ENCODE measurements at places on chromosomes 6 and 20.

- DNase-seq, result no peak
These were observed 24.8 kb downstream of the PTCHD4 start for GRCh38 chr6:48086187-48086586.

- DNase-seq, result no peak
These were observed 32.5 kb upstream of the MAS1L start for GRCh38 chr6:29520232-29520631.

DNA sequence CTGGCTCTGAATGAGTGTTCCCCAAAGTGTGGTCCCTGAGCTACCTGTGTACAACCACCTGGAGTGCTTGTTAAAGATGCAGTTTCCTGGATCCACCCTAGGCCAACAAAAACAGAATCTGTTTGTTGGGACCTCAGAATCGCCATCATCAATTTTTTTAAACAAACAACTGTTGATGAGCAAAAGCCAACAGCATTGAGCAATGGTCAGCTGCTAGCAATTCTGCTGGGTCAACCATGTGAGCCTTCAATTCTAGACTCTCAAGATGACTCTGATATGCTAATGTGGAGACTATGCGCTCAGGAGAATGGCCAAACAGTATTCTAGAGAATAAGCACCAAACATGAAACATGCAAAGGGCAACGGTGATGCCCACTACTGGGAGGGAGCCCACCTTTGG lies 64.4 kb upstream of the IYD start:
- DNase-seq, result no peak

- DNase-seq, result no peak
These were observed 76.4 kb downstream of the KIZ start for GRCh38 chr20:21202259-21202658.

GRCh38 chr6:44043479-44044153 lies 83.6 kb downstream of the MRPL14 start:
- no peak for DNase-seq

- no peak for DNase-seq
These were observed 3.2 kb downstream of the PTPN1 start for GRCh38 chr20:50513169-50514034.

DNA sequence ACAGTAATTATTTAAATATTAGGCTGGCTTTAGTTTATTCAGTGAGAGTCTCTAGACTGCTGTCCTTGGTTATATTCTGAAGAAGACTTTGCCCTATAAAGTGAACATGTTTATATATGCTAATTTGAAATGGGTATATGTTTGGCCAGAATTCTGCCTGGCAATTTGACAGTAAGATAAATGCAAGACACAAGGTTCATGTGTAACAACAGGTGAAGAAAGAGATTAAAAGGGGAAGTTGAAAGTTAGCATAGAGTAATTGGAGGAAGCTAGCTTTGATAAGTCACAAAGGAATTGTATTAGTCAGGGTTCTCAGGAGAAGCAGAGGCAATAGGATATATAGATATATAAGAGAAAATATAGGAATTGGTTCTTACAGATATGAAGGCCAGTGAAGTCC lies 191.4 kb downstream of the CENPW start:
- no peak for DNase-seq

DNA sequence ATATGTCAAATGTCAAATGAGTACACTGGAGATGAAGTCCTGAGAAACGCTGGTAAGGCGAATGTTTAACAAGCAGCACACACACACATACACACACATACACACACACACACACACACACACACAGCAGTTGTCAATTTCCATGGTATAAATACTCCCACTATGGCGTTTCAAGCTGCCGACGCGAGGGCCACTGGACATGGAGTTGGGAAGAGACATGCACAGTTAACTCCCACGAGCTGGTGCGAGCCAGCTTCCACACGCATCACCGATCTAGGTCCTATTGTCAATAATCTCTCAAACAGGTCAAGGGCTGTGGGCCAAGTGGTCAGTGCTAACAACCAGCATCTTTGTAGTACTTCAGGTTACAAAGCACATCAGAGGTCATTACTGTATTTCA lies 58.9 kb downstream of the TRERF1 start:
- no peak for DNase-seq

DNA sequence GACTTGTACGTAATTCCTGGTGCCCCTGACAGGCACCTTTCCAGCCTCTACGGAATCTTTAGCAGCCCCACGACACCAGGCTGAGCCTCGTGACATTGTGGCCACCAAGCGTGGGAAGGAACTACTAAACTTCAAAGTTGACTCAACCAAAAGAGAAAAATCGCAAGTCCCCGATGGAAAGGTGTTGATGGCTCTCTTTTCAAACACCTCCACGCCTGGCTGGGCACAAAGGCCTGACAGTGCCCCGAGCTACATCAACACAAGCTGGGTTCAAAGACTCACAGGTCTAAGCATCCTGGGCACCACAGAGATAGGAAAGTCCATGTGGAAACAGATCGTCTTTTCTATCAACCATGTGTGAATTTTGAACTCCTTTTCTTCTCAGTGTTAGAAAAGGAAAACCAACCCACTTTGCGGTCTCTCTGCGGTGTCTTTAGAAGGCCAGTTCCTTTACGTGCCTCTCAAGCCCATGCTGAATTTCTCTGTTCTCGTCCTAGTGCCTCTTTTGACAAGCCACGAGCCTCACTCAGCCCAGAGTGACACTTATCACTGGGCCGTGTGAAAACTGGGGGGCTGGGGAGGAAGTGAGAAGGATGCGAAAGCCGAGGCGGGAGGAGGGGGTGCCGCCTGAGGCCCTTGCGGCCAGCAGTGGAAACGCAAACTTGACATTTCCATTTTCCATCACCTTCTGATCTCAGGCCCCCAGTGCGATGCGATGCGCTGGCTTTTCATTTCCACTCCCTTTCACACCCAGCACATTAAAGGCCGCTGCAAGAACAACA lies 59.4 kb downstream of the GFOD1 start:
- DNase-seq, result no peak

GRCh38 chr6:67358241-67358640 lies 1276.8 kb upstream of the ADGRB3 start:
- DNase-seq, result no peak

- no peak for DNase-seq
These were observed 265.9 kb upstream of the RIN2 start for GRCh38 chr20:19492116-19492515.

DNA sequence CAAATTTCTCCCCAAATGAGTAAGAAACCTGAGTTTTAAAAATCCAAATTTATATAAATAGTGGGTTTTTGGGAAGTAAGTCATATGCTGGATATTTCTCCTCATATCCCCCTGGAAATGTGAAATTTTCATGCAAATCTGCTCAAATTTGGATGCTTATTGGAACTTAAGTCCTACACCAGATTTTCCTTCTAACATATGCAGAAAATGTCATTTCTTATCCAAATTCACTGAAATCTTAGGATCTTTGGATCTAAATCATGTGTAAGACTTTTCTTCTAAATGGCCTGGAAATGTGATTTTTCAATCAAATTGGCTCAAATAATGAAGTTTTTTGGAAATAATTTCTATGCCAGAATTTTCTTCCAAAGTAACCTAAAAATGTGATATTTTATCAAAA lies 33.0 kb downstream of the ZNF133 start:
- DNase-seq, result no peak

DNA sequence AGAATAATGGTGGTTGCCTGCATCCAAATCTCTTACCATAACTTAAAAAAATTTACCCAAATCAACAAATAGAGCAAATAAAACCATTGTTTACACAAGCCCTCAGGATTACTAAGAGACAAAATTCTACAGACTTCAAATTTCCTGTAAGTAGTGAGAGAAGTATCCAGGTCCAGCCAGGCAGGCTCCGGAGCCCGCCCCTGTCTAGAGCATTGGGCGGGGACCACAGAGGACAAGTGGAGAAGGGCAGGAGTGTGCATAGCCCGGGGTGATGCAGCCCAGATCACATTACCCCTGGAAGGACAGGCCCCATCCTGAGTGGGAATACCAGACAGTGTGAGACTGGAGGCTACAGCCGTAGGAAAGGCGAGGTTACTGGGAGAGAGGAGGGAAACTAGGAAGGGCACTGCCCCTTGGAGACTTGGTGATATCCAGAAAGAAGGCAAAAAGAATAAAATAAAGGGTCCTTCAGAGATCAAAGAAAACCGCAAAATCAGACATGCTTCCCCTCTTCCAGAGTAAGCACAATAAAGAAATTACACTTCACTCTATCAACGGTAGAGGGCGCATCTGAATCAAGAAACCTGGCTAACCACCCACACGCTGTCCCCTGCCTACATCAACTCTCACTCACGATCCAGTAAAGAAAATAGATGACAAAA lies 26.6 kb downstream of the RIN2 start:
- DNase-seq, result no peak

- no peak for DNase-seq
These were observed 1057.6 kb downstream of the KIF16B start for GRCh38 chr20:15515691-15516090.

DNA sequence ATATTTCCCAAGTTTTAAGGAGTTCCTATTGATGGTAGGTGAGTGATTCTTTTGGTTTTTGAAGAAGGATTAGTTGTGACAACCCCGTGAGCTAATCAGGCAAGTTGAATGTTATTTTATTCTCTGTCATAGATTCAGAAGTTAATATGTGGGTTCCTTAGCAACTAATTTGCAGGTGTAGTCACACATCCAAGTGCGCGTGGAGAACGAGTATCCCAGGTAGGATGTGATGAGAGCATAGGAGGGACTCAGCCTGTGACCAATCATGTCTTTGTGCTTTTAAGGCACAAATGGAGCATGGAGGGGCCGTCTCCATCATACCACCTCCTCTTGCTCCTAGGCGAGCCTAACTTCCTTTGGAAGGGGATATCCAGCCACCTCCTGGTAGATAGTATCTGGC lies 41.1 kb downstream of the PPP1R14C start:
- no peak for DNase-seq

GRCh38 chr6:112979830-112980229 lies 632.7 kb downstream of the RFPL4B start:
- DNase-seq, result no peak

DNA sequence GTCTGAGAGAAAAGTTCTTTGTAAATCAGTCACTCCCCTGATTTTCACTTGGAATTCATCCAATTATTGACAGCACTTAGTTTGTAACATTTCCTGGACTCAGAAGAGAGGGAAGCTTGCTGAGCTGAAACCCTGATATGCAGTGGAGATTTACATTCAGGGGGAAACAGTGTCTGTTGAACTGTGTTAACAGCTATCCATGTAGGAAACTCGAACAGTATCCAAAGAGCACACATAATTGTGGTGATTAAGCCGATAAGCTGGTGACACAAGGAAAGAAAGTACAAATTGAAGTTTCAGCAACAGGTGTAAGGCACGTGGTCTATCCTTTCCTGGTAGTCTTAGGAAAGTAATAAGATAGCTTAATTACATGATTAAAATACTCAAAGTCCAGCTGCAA lies 78.1 kb upstream of the FLRT3 start:
- DNase-seq, result no peak

GRCh38 chr20:33645396-33645795 lies 16.7 kb upstream of the C20orf144 start:
- DNase-seq, result no peak

DNA sequence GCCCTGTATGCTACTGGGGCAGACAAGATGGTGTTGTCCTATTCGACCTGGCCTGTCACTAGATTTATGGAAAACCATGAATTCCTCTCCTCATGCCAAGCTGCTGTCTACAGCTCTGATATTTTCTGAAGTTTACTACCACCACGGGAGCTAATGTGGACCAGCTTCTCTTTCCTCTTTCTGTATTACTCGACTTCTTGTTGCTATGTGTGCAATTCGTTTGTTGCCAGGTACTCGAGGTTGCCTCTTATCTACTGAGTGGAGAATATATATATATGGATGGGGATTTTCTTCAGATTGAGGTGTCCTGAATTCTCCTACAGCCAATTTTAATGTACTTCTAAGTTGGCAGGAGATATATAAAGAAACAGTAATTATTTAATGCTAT lies 34.7 kb downstream of the MAN1A1 start:
- no peak for DNase-seq

DNA sequence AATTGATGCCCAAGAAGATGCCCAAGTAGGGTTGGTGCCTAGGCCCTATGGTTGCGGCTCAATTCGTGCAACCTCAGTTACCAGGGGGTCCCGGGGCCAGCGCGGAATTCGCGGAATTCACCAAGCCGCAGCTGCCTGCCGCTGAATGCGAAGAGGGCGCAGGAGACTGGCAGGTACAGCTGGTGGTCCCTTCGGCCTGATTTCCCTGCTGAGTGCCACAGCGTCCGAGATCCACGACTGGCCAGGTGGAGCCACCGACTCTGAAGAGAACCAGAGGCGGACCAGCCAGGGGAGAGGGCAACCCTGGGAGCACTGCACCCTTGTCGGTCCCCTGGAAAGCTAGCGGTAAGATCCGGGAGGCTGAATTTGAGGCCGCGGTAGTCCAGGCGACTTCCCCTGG lies 6.8 kb upstream of the TFAP2D start:
- DNase-seq, result no peak

DNA sequence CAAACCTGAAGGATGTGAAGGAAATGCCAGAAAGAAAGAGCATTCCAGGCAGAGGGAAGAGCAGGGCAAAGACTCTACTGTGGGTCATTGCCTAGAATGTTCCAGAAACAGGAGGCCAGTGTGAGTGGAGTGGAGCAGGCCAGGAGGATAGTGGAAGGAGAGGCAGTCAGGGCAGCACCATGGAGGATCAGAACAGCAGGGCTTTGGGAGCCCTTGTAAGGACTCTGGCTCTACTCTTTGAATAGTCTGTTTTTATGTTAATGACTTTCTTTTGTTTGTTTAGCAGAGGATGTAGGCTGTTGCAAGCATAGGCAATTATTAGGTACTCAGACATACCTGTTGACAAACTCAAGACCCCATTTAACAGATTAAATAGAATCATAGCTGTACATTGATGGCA lies 23.6 kb upstream of the FBXL4 start:
- no peak for DNase-seq

GRCh38 chr6:168225471-168225911 lies 94.1 kb downstream of the DACT2 start:
- DNase-seq, result no peak

DNA sequence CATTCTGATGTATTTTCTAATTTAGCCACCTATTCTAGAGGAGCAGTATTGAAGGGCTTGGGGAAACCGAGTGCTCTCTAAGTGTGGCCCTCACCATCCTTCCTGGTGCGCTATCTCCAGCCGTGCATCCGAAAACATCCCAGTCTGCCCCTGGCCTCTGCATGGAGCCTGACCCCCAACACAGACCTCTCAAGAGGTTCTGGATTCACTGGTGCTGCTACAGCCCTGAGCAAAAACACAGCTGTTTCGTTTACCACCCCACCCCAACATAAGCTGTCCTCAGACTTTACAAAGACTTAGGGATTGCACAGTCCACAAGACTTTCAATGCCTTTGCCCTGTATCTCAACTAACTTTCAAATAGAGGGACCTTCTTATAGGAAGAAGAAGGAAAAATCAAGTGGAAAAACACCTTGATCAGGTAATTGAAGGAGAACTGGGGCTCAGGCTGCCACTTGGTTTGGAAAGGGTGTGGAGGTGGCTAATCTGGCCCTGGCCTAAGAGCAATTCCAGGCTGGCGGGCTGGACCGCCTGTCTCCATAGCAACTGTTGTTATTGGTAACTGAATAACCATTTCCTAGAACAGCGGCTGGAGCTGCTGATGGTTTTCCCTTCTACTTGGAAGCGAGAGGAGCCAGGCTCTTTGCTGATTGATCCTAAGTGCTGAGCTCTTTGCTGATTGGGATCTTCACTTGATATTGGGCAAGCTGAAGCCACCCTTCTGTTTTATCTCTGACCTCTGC lies 90.2 kb upstream of the TOX2 start:
- DNase-seq, result no peak
